ENCODE measurements at places on chromosomes 7 and 10. TPM values are rescaled to one million over a fixed set of nuclear protein-coding genes. Genes with fewer than 3 reads are reported as not detected.

Gene PRKAG2
- total RNA-seq: 31.5 TPM

GRCh38 chr10:26448706-26449435 lies 10.7 kb downstream of the APBB1IP start:
- no peak for DNase-seq

DNA sequence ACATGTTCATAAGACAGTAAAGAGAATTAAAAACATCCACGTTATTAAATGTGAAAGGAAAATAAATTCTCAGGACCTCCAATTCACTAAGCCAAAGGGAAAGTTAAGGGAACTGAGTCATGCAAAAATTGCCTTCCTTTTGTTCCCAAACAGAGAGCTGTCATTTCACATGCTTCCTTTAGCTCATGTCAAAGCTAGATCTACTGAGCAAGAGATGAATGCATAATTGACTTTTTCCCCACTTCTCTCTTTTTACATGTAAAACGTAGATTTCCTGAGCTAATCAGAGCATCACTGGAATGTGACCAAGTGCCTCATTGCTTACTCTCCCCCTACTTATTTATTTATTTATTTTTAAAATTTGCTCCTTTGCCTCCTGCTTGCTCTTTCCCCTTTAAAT lies 129.1 kb upstream of the AMPH start:
- no peak for DNase-seq

Gene MICALL2
- 127 TPM for total RNA-seq

- DNase-seq: no peak
These were observed 273.2 kb downstream of the PTPRN2 start for GRCh38 chr7:158314394-158314793.

Gene SPDYE3
- not detected for total RNA-seq

DNA sequence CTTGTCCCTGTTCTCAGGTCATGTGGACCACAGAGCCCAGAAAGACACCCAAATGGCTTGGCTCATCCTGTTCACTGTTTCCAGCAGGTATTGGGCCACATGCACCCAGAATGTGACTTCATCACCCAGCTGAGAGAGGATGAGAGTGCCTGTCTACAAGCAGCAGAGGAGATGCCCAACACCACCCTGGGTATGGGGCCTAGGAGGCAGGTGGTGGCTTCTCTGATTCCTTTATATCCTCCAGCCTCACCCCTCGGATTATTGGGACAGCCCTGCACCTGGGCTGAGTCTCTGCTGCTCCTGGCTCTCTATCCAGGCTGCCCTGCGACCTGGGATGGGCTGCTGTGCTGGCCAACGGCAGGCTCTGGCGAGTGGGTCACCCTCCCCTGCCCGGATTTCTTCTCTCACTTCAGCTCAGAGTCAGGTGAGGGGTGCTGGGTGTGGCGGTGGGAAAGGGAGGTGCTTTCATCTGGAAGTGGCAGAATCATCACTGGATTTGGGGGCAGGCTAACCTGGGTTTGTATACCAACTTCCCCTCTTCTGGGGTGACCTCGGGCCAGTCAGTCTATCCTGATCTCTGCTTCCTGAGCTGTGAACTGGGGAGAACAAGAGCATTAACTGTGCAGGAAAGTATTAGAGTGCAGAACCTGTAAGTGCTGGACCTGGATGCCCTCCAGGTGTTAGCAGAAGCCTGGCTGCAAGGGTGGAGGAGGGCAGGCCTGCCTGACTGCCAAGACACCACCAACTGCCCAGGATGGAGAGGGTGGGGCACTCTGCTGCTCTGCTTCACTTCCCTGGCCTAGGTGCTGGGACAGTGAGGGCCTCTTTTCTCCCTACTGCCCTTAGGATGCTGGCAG lies 5.2 kb downstream of the GHRHR start:
- DNase-seq: no peak

DNA sequence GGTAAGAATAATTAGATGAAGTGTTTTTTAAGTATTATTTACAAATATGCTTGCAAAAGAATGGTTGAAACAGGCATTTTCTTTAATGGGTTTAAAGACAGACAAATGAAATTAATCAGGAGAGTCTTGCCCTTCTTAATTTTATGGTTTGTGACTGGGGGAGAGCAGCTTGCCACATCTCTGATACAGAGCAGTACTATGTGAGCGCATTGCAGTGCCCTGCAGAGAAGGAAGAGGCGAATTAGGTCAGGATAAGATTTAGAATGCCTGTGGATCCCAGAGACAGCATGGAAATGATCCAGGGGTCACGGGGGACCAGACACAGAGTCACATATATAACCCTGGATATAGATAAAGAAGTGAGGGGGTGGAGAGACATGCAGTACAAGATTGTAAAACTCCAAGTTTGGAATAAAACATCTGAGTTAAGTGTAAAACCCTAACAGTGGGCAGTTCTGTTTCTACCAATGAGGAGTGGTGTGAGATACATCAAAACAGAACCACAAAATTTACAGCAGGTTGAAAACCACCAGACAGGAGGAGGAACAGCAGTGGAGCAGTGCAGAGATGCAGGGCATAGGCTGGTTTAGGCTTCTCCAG lies 125.5 kb downstream of the FAM204A start:
- no peak for DNase-seq

DNA sequence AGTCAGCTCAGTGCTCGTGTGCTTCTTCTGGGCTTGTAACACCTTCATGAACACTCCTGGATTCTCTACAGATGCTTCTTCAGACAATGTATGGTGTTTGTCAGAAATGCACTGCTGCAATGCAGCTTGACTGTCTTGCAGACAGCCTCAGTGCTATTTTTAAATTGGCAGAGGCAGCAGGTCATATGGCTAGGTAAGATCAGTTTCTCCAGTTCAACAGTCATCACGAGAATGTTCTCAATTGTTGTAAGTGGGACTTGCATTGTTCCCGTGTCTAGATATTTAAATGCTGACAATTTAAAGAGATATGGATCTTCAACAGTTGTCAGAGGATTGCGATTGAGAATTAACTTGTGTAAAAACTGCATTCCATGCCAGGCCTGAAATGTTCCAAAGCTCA lies 7.6 kb upstream of the ACBD5 start:
- no peak for DNase-seq

GRCh38 chr10:78973901-78974616 lies 94.7 kb upstream of the ZMIZ1 start:
- peak; percentile 89 for DNase-seq

GRCh38 chr7:124413029-124413428 lies 352.6 kb downstream of the GPR37 start:
- DNase-seq: no peak

Gene ACTR3C
- 3.3 TPM for total RNA-seq

Gene KNDC1
- 7.1 TPM for total RNA-seq

DNA sequence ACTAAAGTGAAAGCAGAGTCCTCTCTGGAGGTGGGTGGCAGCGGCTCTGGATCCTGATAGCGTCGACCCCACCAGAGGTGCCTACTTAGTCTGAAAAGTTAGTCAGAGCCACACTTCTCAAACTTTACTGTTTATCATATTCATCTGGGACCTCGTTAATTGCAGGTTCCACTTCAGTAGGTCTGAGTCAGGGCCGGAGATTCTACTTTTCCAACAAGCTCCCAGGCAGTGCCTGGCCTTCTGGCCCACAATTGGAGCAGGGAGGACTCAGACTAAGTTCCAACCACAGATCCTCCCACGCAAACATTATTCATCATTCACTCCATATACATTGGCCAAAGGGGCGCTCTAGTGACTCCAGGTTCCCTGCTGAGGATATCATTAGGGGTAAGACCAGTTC lies 78.1 kb downstream of the VSTM4 start:
- DNase-seq: no peak

DNA sequence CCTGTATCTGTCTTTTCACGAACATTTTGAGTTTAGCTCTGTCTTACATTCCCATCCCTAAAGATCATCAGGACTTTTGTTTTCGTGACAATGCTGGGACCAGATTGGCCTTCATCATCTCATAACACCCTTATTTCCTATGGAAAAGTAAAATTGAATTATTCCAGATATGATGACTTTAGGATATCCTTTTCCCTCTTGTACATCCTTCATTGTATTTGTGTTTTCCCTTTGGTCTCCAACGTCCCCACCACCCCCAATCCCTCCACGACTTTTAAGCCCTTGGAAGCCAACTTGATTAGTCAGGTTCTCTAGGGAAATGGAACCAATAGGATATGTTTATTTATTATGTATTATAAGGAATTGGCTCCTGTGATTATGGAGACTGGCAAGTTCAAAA lies 167.6 kb downstream of the ARL4A start:
- DNase-seq: no peak

GRCh38 chr7:16925609-16926008 lies 43.8 kb upstream of the AGR3 start:
- DNase-seq: no peak

DNA sequence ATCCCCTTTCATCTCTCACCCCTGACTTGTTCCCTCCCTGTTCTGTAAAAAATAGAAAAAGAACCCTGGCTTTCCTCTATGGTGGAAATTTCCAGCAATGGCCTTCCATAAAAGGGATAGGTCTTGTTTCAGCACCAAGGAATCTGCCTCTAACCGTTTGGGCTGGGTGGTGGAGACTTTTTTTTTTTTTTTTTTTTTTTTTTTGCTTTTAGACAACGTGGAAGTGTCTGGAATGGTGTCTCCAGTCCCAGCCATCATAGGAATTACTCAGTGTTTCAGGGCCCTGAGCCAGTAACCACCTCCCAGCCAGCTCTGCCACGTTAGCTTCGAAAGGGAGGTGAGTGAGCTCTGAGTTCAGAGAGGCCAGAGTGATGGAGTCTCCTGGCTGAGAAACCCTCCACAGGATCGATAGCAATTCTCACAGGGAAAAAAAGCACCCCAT lies 97.3 kb upstream of the COL1A2 start:
- DNase-seq: peak; percentile 77

Gene DNAJC30
- 10.5 TPM for total RNA-seq

DNA sequence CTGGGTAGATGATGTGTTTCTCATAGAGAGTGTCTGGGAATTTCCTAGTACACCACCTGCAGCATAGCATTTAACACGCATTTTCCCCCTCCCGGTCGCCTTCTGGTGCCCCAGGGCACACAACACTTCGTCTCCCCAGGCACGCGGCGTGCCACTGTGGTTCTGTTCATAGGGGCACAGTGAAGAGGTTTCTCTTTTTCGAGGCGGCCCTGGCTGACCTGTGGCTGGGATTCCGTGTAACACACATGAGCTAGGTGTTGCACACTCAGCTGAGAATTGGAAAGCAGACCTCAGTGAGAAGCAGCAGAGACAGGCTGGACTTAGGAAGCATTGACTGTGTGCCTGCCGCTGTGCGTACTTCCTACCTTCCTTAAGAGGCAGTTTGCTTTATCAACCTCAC lies 214.3 kb upstream of the SHH start:
- DNase-seq: no peak

Gene LRRTM3
- 0.31 TPM for total RNA-seq

GRCh38 chr10:49371967-49372366 lies 23.9 kb downstream of the DRGX start:
- DNase-seq: no peak

- DNase-seq: no peak
These were observed 239.5 kb upstream of the PPP1R3A start for GRCh38 chr7:114158275-114158674.

DNA sequence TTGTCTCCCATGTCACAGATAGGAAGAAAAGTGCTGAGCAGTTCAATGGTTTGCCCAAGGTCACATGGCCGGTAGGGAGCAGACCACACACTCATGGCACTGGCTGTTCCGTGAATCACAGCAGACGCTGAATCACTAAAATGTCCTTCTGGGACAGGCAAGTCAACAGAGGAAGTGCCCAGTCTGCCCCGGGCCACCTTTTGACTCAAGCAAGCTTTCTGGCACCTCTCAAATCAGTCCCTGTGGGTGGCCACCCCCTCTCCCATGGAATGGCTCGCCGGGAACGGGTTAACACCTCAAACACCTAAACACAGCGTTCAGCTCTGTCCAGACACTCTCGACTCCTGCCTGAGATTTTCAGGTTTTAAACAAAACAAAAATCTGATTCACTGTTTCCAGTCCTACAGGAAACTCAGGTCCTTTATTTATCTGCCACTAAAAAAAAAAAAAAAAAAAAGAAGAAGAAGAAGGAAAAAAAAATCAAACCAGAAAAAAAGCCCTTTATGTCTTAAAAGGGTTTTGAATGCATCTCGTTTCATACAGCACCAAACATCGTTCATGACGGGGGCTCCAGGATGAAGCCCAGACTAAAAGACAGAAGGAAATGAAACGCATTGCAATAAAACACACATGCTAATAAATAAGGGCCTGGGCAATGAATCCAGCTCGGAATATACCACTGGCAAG lies 15.5 kb downstream of the CARD11 start:
- no peak for DNase-seq

Gene EN2
- total RNA-seq: not detected

- DNase-seq: no peak
These were observed 122.2 kb downstream of the TSPAN12 start for GRCh38 chr7:120735791-120736190.

Gene FBXW4
- 87.2 TPM for total RNA-seq

All from sciatic nerve (tissue), 2 donors.